ENCODE measurements at places on chromosomes 16 and 17.

- peak; percentile 56 for DNase-seq
Measured at GRCh38 chr16:80948886-80949493, 57.7 kb downstream of the CMC2 start.

DNA sequence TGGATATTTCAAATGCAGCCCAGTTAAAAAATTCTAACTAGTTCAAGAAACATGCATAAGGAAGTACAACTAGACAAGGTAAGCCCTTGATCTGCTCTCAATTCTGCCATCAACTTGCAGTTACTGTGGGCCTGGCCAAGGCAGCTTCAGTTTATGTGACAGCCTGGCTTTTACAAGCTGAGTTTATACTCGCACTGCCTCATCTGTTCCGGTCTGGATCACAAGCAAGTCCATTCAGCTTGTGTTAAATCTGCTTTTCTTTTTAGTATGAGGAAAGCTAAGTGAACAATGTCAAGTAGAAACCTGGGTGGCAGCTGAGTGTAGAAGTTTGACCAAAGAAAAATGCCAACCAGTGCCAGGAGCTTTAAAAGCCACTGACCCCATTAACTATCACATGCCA is 76.6 kb upstream of the CORO6 start:
- DNase-seq = no peak

GRCh38 chr17:57819285-57819684 is 30.6 kb downstream of the MRPS23 start:
- DNase-seq = no peak

GRCh38 chr17:74356646-74357465 is 4.8 kb downstream of the BTBD17 start:
- no peak for DNase-seq

DNA sequence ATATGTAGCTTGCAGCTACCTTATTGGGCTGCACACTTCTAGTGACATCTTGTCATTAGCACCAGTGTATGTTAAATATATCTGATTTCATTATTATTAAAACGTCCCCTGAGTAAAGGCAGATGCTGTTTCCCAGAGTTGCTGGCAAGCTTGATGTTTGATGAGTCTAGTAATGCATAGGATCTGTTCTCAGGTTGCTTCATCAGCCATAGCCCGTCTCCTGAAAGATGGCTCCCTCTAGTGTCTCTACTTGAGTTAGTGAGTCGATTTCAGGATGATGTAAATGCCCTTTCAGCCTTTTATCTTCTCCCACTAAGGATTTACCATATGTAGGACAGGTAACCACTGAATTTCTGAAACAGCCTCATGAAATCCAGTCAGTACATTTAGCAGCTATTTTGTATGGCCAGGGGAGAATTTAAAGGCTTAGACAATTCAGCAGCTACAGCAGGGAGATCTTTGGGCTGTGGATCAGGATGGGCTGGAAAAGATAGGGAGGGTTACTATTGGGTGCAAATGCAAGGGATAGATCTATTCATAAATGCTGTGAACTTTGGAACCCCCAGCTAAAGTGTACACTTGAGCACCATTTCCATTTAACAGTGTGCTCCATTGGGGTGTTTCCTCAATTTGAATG is 376.3 kb downstream of the CNTNAP4 start:
- peak; percentile 49 for DNase-seq

DNA sequence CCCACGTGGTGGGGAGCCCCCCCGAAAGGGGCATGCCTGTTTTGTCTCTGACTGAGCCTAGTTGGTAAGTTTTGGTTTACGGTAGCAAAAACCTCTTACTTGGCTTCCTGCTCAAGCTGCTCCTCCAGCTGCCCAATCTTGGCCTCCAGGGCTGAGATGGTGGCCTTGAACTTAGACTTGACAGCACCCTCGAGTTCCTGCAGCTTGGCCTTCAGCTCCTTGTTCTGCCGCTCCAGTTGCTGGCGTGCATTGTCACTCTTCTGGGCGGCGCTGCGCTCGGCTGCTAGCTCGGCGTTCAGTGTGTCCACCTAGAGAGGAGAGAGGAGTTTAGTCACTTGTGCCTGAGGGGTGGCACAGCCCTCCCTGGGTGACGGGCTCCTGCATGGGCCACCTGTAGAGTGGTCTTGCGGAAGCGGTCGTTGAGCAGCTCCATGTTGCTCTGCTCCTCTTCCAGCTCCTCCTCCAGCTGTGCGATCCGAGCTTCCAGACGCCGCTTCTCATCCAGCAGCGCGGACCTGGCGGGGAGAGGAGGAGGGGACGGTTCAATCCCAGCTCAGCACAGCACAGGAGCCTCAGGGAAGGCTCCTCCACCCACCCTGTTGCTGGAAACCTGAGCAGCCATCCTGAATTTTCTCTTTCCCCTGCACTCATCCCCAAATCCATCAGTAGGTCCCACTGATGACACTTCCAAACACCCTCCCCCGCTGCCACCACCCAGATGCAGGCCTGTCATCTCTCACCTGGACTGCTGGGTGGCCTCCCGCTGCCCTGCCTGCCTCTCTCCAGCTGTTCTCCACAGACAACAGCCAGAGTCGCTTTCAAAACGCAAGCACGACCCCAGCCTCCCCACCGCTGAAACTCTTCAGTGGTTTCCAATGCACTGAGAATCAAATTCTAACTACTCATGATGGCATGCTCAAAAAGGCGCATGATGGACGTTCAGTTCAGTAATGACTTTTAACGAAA is 44.6 kb downstream of the NDEL1 start:
- DNase-seq = no peak

- DNase-seq = peak; percentile 58
Measured at GRCh38 chr17:35568561-35568960, 7.9 kb upstream of the SLFN14 start.

- DNase-seq = no peak
Measured at GRCh38 chr17:601926-602303, 112.7 kb downstream of the VPS53 start.

GRCh38 chr16:80517846-80518245 is 22.9 kb upstream of the DYNLRB2 start:
- DNase-seq = peak; percentile 35

DNA sequence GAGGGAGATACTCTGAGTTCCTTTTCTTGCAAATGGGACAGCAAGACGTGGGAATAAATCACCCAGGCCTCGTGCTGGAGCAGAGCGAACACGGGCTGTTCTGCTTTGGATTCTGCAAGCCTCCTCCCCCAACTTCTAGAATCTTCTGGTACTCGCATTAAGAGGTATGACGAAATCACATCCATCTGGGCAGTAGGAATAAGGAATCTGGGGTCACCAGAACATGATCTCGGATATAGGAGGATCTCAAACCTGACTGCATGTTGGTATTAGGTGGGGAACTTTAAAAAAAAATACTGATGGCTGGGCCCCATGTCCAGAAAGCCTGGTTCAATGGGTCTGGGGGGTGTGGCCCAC is 49.8 kb upstream of the USP7 start:
- DNase-seq = no peak

GRCh38 chr16:83269048-83269447 is 538.7 kb upstream of the HSBP1 start:
- DNase-seq = no peak

DNA sequence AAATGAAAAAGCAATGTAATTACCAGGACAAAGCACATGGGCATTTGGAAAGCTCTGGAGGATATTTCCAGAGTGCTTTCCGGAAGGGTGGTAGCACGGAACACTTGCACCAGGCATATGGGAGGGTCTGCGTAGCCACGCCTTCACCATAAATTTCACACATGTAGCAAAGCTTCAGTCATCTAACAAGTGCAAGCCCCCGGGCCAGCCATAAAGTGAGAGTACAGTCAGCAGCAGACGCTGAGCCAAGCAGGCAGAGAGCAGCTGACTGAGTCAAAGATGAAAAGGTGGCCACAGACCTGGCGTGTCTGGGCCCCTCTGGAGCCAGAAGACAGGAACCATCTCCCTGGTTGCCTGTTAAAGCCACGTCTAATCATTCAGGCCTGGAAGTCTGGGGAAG is 130.6 kb downstream of the SEC14L1 start:
- DNase-seq = no peak

DNA sequence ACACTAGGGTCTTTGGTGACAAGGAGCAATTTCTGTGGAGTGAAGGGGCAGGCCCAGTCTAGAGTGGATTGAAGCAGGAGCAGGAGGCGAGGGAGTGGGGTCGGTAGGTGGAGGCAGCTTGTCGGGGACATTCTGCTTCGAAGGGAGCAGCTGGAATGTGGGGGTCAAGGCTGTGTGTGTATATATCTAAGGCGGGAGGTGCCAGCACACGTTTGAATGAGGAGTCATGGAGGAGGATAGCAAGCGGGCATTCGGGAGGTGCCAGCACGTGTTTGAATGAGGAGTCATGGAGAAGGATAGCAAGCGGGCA is 17.7 kb downstream of the NT5M start:
- no peak for DNase-seq
